ENCODE measurements at places on chromosomes 3 and 15.

DNA sequence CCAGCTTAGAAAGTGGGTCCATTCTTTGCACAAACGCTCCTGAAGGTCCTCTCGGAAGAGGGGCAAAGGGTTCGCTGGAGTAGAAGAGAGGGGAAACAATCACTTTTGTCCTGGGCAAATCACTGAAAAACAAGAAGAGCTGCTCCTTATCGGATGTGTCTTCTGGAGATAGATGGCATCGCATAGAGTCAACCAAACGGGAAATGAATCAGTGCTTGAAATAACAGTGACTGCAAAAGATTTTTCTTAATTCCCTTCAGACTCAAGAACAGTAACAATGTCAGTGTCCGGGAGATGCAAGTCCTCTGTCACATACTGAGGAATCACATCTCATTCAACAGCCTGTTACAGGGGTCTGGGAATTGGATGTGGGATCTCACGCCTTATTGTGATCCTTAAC is 78.8 kb upstream of the PCSK6 start:
- DNase-seq, result no peak

GRCh38 chr3:188152660-188153436 is 1.1 kb upstream of the LPP start:
- DNase-seq, result no peak

- no peak for DNase-seq
Measured at GRCh38 chr15:73752806-73753193, 351 bp downstream of the INSYN1 start.

DNA sequence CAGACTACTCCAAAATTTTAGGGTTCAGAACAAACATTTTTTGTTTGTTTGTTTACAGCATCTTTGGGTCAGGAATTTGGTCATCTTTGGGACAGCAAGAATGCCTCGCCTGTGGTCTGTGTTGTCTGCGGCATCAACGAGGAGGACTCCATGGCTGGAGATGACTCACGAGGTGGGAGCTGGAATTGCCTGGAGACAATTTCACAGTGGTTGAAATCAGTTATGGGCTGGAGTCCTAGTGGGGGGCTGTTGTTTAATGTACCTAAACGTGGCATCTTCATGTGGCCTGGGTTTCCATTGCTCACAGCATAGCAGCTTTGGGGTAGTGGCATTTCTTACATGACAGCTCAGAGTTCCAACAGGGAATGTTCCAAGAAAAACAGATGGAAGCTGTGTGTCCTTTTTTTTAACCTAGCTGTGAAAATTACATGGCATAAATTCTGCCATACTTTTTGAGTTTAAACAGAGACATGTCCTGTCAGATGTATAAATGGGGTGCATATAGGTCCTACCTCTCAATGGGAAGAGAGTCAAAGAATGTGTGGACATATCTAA is 507.3 kb upstream of the CBLB start:
- DNase-seq, result no peak

DNA sequence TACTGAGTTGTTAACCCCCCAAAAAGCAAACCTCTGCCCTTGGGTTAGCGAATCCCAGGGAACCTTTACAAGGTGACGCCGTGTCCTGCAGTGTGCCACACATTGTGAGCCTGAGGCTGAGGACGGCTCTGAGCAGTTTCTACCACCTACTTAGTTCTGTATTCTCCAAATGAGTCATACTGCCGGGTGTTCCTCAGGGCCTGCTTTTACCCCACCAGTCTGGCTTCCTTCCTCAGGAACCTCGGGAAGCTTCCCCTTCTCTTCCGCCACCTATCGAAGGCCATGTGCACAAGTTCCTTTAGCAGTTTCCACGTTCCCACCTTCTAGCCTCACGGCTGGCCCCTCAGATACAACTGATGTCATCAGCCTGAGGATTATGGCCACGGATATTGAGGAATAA is 384.0 kb upstream of the TPM1 start:
- DNase-seq, result no peak

DNA sequence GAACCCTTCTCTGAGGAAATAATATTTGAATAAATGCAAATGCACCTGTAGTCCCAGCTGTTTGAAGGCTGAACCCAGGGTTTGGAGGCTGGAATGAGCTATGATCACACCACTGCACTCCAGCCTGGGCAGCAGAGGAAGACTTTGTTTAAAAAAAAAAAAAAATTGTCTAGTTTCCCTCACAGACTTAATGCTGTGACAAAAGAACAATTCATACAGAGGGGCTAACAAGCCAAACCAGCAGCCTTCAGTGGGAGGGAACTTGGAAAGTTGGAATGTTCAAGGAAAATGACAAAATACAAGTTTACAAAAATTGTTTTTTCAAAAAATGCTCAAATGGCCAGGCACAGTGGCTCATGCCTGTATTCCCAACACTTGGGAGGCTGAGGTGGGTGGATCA is 228.0 kb upstream of the CGNL1 start:
- no peak for DNase-seq

DNA sequence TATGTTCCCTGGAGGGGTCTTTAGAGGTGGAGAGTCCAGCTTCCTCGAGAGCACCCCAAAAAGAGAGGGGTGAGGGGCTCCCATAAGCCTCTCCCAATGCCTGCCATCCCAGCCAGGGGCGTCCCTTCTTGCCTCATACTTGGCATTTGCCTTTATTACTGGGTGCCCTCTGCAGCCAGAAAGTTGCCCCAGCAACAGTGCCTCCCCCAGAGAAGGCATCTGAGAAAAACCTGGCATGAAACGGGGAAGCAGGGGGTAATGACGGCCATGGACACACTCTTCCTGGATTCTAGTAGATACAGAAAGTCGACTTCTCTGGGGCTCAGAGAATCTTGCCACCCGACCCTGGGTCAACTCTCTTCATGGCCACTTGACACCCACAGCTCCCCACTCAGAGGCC is 90.1 kb downstream of the PCSK6 start:
- no peak for DNase-seq

DNA sequence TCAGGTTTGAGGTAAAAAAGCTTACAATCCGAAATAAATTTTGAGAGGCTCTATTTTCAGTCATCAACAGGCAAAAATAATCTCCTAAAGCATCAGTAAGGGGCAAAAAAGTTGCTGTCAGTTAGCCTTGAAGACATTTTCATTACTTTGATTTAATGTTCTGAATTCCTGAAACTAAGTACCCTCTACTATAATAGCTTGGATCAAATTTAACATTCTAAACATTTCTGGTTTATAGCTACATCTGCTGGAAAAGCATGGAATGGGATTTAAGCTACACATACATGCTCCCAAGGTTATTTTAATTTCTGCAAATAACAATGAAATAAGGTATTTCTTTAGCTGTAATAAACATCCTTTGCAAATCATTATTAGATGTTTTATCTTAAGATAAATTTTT is 245.4 kb downstream of the ULK4 start:
- DNase-seq, result no peak

GRCh38 chr3:38649500-38650247 is at the start of gene SCN5A:
Gene SCN5A (minus strand): TSS chr3:38649687. CDS start chr3:38633307, 16,380 bp downstream.
- DNase-seq, result no peak

DNA sequence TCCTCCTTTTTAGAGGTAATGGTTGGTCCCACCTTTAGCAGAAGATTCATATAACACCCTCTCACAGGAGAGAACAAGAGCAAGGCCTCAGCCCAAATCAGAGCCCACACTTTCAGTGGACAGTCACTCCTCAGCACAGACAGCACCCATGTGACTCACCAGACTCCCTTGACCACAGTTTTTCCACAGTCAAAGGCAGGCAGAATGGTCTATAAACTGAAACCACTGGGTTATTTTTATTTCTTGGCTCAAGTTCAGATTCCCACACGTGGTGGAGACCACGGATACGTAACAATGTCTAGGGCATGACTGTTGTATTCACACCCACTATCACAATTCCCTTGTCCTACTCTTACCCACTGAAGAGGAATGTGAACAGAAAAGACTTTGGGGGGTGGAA is 237.8 kb upstream of the UBE2E1 start:
- no peak for DNase-seq

DNA sequence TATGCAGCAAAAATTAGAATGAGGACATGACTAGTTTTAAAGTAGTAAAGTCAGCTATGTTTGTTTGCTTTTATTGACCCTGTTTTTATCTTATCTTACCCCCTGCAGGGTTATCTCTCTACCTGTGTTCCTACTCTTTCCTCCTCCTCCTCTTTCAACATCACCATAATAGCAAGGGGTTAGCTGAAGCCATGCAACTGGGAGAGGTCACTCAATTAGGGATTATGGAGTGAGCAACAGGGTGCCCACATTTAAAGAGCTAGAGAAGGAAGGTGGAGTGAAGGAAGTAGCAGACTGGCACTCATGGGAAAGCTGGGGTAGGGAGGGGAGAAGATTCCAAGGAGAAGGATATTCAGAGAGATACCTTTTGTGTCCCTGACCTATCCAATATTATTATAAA is 125.9 kb downstream of the LRTM1 start:
- no peak for DNase-seq
